ENCODE measurements at places on chromosomes 11 and 22. TPM values are rescaled to one million over a fixed set of nuclear protein-coding genes. Genes with fewer than 3 reads are reported as not detected.

XKR3 gene
- total RNA-seq: not detected

MPPED2 gene
- not detected for total RNA-seq

CEP126 gene
- total RNA-seq: 1.6 TPM

CST6 gene
- total RNA-seq: not detected

ETS1 gene
- 69.0 TPM for total RNA-seq

TRIM49 gene
- not detected for total RNA-seq

ZNF70 gene
- total RNA-seq: 4.9 TPM

GRAMD1B gene
- 11.3 TPM for total RNA-seq

FAM111B gene
- total RNA-seq: 2.0 TPM

FGF3 gene
- not detected for total RNA-seq

ANO9 gene
- total RNA-seq: not detected

SCUBE1 gene
- not detected for total RNA-seq

PLEKHB1 gene
- not detected for total RNA-seq

PNPLA5 gene
- not detected for total RNA-seq

NLRP14 gene
- total RNA-seq: not detected

RAG1 gene
- 0.54 TPM for total RNA-seq

P2RY6 gene
- not detected for total RNA-seq

CD6 gene
- total RNA-seq: not detected

ALDH3B2 gene
- not detected for total RNA-seq

C22orf42 gene
- not detected for total RNA-seq

TP53I11 gene
- 199 TPM for total RNA-seq

MUC6 gene
- total RNA-seq: not detected

MGAT3 gene
- 1.8 TPM for total RNA-seq

MRGPRF gene
- 4.9 TPM for total RNA-seq

IGF2 gene
- 28.7 TPM for total RNA-seq

TTC17 gene
- total RNA-seq: 46.7 TPM

BACE1 gene
- total RNA-seq: 32.9 TPM

RTCB gene
- total RNA-seq: 78.3 TPM

HORMAD2 gene
- total RNA-seq: not detected

ARAP1 gene
- 57.7 TPM for total RNA-seq

IGSF22 gene
- total RNA-seq: not detected

SMC1B gene
- total RNA-seq: not detected

TPST2 gene
- 20.9 TPM for total RNA-seq

RFPL3 gene
- not detected for total RNA-seq

HBG1 gene
- not detected for total RNA-seq

KCNK7 gene
- total RNA-seq: not detected

SC5D gene
- total RNA-seq: 41.3 TPM

C11orf42 gene
- not detected for total RNA-seq

CDCA5 gene
- total RNA-seq: 15.9 TPM

TRPT1 gene
- total RNA-seq: 88.8 TPM

OR8A1 gene
- not detected for total RNA-seq

DEFB131B gene
- total RNA-seq: not detected

MRGPRX2 gene
- total RNA-seq: not detected

MUS81 gene
- total RNA-seq: 38.1 TPM

OR5P2 gene
- total RNA-seq: not detected

JAM3 gene
- total RNA-seq: 43.1 TPM

Data from cardiac atrium fibroblast (primary cell).